ENCODE measurements at places on chromosomes 3 and 15. TPM values are rescaled to one million over a fixed set of nuclear protein-coding genes. Genes with fewer than 3 reads are reported as not detected.

- no peak for DNase-seq
Measured at GRCh38 chr15:56760186-56760585, 26.9 kb upstream of the ZNF280D start.

DNA sequence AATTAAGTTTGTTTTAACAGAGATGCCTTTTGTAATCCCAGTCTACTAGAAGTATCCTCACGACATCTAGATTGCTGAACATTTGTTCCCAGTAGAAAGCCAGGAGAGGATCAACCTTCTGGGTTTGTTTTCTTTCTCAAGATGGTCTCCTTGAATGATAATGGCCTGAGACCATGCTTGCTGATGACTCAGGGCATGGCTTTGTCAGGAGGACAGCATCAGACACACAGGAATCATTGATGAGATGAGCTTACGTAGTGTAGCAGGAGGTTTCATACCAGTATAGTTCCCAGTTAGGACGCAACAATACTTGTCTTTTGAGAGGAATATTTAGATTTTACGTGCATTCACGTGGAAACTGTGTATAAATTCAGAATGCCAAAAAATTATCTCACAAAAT lies 38.6 kb downstream of the ATP1B3 start:
- DNase-seq: no peak

DNA sequence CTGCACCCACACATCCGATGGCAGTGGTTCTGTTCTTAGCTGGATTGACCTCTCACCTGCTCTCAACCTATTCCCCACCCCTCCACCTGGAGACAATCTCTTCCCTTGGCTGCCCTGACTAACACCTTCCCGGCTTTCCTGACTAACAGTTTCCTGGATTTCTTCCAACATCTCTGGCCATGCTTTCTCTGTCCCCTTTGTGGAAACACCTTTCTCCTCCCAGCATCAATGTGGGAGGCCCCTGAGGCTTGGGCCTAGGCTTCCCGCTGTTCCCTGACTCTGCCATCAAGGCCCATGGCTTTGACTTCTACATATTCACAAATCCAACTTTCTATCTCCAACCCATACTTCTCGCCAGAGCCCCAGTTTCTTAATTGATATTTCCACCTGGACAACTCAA lies 142.8 kb upstream of the ATP2B2 start:
- DNase-seq: no peak

DNA sequence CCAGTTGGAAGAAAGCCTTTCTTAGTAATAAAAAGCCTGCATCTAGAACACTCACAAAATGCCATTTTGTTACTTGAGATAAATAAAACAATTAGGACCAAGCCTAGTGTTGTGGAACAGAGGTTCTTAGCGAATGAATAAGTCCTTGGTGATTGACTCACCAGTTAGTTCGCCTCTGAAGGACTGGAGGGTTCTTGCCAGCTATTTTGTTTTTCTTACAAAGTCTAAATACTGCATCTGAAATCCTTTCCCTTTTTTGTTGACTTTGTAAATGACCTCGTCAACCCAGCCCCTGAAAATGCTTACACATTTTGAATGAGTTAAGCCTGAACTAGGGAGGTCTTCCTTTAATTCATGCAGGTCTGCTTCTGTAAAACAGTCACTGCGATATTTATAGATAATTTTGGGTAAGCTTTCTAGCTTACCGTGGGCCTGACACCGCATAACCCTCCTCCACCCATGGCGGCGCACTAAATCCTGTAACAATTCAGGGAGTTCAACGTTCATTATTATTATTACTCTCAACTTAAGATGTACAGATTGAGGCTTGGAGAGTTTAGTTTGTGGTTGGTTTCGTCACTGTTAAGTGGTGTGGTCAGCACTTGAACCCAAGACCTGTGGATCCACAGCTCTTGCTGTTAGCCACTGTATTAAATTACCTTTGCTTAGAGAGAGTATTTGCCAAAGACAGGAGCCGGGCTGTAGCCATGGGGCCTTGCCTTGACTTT lies 45.0 kb upstream of the SACM1L start:
- DNase-seq: no peak

DNA sequence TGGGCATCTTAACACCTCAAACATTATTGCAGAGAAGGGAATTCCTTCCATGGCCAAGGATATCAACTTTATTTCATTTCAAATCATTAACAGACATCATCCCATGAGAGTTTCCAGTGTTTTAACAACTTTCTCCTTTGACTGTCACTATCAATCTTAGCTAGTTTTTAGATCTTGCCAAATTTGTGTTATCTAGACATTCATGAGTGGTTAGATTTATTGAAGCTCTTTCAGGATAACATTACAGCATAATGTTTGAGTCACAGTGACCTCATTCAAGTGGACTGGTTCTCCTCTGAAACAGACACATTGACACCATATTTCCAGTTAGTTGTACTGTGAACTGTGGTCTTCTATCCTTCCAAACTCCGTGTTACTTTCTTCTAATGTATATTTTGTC lies 8.6 kb upstream of the TNFAIP8L3 start:
- DNase-seq: no peak

DNA sequence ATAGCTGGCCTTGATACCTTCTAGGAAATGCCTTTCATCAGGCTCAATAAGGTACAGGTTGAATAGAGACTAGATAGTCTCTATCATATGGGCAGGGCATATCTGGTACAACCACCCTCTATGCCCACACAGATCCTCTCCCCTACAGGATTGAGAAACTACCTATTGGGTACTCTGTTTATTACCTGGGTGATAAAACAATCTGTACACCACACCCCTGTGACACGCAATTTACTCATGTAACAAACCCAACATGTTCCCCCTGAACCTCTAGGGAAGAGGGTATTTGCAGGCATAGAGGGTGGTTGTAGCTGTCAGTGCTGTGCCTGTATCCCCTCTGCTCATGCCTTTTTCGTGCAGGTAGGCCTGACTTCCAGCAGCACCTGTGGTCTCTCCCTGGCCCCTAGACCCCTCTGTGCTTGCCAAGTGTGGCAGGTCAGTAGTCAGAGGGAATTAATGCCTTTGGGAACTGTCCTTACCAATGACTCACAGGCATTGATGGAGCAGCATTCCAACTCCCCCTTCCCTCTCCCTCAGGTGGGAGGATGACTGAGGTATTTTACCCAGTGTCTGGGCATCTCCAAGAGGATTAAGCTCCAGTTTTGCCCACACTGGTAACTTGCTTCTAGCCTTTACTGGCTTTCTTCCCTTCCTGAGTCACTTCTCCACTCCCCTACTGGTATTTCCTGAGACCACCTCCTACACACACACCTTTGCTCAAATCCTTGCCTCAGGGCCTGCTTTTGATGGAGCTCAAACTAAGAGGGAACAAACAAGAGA lies 18.3 kb downstream of the CLSTN2 start:
- no peak for DNase-seq

DNA sequence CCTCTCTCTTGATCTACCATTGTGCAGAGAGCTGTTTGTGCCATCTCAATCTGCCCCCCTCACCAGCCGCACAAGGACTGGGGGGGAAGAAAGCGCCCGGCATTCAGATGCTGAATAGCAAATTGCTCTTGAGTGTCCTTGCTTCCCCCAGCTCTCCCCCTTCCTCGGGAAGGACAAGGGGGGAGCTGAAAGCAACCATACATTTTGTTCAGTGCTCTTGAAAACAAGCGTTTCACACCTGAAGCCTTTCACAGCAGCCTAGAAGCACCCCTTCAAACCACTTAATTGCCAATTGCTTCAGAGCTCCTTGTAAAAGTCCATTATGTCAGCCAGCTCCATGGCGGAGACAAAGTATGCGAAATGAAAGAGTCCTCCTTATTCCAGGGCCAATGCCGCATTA lies 540.1 kb downstream of the NR2F2 start:
- no peak for DNase-seq

MYRIP gene
- total RNA-seq: 1.5 TPM

- DNase-seq: no peak
Measured at GRCh38 chr3:84126160-84126559, 832.6 kb upstream of the CADM2 start.

PRRT3 gene
- 5.8 TPM for total RNA-seq

GRCh38 chr3:3689601-3690375 lies 109.4 kb upstream of the LRRN1 start:
- DNase-seq: no peak

DNA sequence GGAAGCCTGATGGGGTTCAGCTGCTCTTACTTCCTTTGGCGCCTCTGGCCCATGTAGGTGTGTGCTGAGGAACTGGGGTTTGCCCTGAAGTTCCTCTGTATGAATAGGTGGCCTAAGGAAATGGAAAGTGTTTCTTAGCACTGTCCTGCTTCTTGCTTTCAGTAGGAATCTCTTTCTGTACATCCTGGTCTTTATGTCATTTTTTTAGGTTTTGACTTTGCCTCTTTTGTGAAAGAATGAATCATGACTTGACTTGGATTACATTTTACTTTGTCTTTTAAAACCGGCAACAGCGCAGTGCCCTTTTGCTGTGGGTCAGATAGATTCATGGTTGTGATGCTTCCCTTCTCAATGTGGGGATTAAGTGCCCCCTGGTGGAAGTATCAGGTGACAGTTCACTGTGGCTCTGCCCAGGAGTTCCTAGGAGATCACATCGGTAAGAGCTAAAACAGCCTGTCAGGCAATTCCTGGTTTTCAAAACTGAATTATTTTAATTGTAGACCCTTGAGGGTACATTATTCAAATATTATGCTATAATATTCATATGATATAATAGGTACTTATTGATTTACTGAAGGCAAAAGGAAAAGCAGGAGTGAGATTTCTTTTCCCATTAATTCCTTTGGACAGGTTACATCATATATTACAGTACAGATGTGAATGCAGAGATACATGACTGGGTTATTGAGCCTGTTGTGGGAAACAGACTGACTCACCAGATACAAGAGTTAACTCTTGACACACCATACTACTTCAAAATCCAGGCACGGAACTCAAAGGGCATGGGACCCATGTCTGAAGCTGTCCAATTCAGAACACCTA lies 95.4 kb downstream of the HCN4 start:
- no peak for DNase-seq

DNA sequence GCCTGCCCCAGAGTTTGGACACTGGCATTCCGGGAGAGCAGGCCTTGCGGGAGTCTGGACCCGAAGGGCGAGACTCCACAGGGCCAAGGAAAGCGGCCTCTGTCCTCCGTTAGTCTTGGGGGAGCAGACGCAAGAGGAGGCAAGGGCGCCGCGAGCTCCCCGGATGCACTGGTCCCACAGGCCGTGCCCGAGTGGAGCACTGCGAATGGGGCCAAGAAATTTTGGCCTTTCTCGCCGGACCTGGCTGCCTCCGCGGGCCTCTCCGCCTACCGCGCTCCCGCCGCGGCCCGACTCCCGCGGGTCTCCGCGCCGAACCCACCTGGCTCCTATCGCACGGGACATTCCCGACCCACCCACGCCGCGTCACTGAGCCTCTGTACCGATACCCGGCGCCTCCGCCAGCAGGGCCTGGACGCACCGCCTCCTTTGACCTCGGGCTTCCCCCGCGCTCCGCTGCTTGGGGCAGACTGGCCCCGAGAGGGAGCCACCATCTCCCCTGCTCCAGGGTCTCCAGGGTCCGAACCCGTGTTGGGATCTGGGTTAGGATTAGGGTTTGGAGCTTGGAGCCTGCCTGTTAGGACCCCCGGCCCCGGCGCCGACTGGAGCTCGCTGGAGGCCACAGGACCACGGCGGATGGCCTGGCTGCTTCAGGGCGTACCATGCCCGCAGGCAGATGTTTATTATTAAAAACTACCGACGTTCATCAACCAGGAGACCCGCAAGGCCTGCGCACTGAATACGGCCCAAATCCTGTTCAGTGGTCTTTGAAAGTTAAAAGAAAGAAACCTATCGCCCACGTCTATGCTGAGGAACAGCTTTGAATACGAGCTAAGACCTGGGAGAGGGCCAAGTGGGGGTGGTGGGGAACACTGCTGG lies 11.7 kb downstream of the SHOX2 start:
- DNase-seq: no peak

DNA sequence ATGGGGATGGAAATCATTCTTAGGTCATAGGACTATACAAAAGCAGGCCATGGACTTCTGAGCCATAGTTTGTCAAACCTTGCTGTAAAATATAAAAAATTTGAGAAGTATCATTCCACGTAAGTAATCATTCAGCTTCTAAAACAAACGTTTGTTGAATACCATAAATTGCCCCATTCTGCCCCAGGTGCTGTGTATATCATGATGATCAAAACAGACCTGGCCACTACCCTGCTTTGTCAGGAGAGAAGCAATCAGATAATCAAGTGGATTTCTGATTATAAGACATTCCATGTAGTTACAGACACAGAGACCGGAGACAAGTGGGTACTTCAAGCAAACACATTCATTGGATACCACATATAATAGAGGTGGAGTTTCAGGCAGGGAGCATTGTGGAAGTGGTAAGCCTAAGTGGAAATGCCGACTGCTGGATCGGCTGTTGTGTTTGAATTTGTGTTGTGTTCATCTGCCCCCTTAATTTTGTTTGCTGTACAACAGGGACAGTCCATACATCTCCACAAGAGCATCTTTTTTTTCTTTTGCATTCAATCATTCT lies 61.7 kb downstream of the TGFBR2 start:
- no peak for DNase-seq

- DNase-seq: no peak
Measured at GRCh38 chr3:134496471-134497071, 10.7 kb downstream of the CEP63 start.

AHSG gene
- not detected for total RNA-seq

GRCh38 chr3:195811756-195812155 lies at the start of gene MUC4:
TSS of gene MUC4 (minus strand) at chr3:195811929. CDS start at chr3:195811817, 112 bp downstream.
- no peak for DNase-seq

- no peak for DNase-seq
Measured at GRCh38 chr3:19046440-19046839, 101.9 kb upstream of the KCNH8 start.

DNA sequence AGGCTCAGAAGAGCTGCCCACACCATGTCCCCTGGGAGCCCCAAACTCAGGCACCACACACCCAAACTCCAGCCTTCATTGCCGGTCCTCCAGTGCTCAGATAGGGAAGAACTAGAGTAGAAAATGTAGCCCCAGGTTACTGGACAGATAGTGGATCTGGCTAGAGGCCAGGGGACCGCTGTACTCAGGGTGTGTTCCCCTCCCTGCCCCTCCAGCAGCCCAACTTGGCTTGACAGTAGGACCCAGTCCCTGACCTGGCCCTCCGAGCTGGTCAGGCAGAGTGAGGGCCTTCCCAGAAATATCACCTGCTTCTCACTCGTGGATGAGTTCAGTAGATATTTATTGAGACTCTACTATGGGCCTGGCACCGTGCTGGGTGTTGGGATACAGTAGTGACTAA lies 100.0 kb downstream of the CORO2B start:
- DNase-seq: no peak

DNA sequence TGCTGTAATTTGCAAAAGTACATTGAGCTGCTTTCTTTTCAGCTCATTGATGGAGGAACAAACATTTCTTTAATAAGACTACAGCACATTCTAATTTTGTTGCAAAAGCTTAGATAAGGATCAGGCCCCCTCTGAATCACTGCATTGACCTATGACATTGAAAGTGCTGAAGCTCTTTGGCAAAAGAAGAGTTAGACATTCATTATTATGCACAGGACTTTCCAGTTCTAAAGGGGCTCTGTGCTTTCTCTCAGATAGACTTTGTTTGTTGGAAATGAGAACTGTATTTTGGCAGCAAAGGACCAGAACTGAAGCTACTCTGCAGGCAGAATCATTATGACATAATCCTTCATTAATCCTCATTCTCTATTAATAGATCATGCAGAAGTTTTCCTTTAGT lies 252.9 kb upstream of the SOX2 start:
- no peak for DNase-seq

CFAP91 gene
- not detected for total RNA-seq

- DNase-seq: no peak
Measured at GRCh38 chr3:179035232-179035631, 36.4 kb downstream of the ZMAT3 start.
